ENCODE measurements at places on chromosomes 2 and 18.

DNA sequence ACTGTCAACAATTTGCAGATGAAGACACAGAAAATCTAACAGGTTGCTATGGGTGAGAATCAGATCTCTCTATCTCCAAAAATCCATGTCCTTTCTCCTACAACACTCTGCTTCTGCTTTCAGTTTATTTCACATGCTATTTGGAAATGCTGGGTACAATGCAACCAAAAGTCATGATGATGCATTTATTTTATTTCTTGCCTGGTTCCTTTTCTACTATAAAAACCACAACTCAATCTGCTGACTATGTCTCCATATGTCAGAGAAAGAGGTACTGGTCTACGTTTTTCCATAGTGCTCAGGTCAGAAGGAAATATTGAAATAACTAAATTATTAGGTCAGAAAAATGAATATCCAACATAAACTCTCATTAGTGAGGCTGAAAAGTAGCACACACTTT lies 20.5 kb downstream of the RAD51AP2 start:
- H3K4me3 ChIP-seq = no peak overlapping the region
- no peaks in the 10 kb centered on the region for H3K36me3 ChIP-seq
- DNase-seq = no peak
- peaks cover 3% of the 10 kb centered on the region for H3K27me3 ChIP-seq

DNA sequence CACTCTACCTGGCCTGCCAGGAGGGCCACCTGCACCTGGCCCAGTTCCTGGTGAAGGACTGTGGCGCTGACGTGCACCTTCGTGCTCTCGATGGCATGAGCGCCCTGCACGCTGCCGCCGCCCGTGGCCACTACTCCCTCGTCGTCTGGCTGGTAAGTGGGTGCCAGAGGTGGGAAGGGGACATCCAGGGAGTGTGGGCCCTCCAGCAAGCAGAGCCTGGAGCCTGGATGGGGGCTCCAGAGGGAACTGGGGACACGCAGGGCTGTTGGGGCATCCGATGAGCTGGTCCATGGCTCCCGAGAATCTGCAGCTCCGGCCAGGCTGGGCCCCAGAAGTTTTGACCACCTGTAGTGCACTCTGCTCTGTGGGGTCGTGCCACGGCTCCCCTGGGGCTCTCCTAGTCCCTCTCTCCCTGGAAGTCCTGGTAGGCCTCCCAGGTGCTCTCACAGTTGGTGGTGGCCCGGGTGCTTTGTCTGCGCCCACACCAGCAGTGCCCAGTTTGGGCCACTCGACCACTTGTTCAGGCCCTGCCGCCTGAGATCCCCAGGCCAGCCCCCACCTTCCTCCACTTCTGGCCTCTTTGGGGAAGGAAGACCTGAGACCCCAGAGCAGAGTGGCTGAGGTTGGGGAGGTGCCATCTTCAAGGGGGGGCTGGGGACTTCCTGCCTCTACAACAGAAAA lies 4.7 kb downstream of the ESPNL start:
- H3K4me3 ChIP-seq = no peak overlapping the region
- no peak overlapping the region for H3K27ac ChIP-seq
- H3K4me1 ChIP-seq = peaks cover 5% of the 10 kb centered on the region

DNA sequence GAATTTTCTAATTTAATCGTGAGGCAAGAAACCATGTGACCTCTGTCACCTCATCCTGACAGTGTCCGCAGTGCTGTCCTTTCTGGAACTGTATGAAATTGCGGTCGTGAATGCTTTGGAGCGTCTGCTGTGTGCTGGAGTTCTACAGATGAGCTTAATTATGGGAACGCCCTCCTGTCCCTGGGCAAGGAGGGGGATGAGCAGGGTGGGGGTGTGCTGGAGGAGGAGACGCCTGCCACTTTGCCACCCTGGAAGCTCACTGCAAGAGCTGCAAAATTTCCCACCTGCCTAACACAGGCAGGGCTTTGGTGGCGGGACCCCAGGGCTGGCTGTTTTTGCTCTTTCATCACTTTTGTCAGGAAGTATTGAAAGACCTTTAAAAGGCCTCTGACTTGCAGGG lies 6.5 kb downstream of the LPIN1 start:
- H3K4me1 ChIP-seq = peaks cover 17% of the 10 kb centered on the region
- no peak overlapping the region for H3K4me3 ChIP-seq
- no peak for DNase-seq
- no peak overlapping the region for H3K27ac ChIP-seq
- no peaks in the 10 kb centered on the region for H3K27me3 ChIP-seq

DNA sequence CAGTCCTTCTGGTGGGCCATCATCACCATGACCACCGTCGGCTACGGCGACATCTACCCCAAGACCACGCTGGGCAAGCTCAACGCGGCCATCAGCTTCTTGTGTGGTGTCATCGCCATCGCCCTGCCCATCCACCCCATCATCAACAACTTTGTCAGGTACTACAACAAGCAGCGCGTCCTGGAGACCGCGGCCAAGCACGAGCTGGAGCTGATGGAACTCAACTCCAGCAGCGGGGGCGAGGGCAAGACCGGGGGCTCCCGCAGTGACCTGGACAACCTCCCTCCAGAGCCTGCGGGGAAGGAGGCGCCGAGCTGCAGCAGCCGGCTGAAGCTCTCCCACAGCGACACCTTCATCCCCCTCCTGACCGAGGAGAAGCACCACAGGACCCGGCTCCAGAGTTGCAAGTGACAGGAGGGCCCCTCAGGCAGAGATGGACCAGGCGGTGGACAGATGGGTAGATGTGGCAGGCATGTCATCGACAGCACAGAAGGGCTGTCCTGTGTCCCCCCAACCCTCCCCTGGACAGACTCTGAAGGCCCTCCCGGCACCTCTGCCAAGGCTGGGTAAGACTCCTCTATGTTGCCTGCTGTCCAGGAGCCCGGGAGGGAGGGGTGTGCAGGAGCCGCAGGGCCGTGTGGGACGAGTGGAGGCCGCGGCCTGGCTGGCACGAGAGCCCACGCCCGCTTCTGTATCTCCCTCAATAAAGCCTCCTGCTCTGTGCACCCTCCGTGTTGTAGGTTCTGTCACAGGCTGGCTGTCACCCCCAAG lies 2.0 kb downstream of the KCNF1 start:
- H3K4me1 ChIP-seq = no peaks in the 10 kb centered on the region
- no peaks in the 10 kb centered on the region for H3K36me3 ChIP-seq
- DNase-seq = no peak

GRCh38 chr2:176125772-176126054 lies 3.2 kb downstream of the HOXD9 start:
- H3K4me1 ChIP-seq = peaks cover 3% of the 10 kb centered on the region
- no peaks in the 10 kb centered on the region for H3K36me3 ChIP-seq
- H3K27me3 ChIP-seq = peaks cover 91% of the 10 kb centered on the region
- no peak for DNase-seq

DNA sequence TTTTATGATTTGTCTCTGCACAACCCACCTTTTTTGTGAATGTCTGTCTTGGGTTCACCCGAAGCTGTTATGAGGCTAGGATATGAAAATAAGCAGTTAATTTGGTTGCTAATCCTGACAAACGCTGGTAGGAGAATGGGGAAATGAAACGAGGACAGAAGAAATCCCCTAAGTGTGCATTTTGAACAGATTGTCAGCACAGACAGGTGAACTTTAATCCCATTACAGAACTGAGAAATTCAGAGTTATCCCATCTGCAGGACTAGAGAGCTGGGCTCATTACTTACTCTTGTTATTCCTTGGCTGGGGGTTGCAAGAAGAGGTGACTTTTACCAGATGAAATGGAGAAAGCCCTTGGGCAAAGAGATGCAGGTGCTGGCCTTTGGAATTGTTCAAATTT lies 123.3 kb upstream of the NYAP2 start:
- no peaks in the 10 kb centered on the region for H3K27me3 ChIP-seq
- no peak overlapping the region for H3K4me3 ChIP-seq
- no peak for DNase-seq
- H3K4me1 ChIP-seq = no peaks in the 10 kb centered on the region

GRCh38 chr2:208713066-208713745 lies 306.6 kb downstream of the PTH2R start:
- no peaks in the 10 kb centered on the region for H3K4me1 ChIP-seq
- no peaks in the 10 kb centered on the region for H3K36me3 ChIP-seq
- DNase-seq = no peak
- H3K4me3 ChIP-seq = no peak overlapping the region
- no peak overlapping the region for H3K27ac ChIP-seq
